Activated CD8-positive, alpha-beta T cell treated with anti-CD3 and anti-CD28 coated beads for 36 hours (primary cell): ENCODE measurements at places on chromosomes 16 and 17. TPM values are rescaled to one million over a fixed set of nuclear protein-coding genes. Genes with fewer than 3 reads are reported as not detected.

The SPAG5 gene
- total RNA-seq, result 140 TPM

The XYLT1 gene
- 7.3 TPM for total RNA-seq

The ACBD4 gene
- total RNA-seq, result 12.4 TPM

The C1QTNF1 gene
- 0.14 TPM for total RNA-seq

The MYH13 gene
- not detected for total RNA-seq

The TNP2 gene
- not detected for total RNA-seq

The KCTD13 gene
- 35.3 TPM for total RNA-seq

The SDK2 gene
- 3.2 TPM for total RNA-seq

The SBK1 gene
- 35.3 TPM for total RNA-seq

The TOX3 gene
- total RNA-seq, result not detected

The HBM gene
- not detected for total RNA-seq

The FN3KRP gene
- 28.3 TPM for total RNA-seq

The RPA1 gene
- total RNA-seq, result 197 TPM

The CBX8 gene
- total RNA-seq, result 7.0 TPM

The CCR7 gene
- 302 TPM for total RNA-seq

The VPS9D1 gene
- 1.6 TPM for total RNA-seq

The RGS9 gene
- total RNA-seq, result 1.9 TPM

The RRAD gene
- total RNA-seq, result 1.1 TPM

The NLRC5 gene
- total RNA-seq, result 135 TPM

The KCNJ2 gene
- not detected for total RNA-seq

The IGSF6 gene
- total RNA-seq, result 0.20 TPM

The CCDC200 gene
- total RNA-seq, result not detected

The CX3CL1 gene
- 0.09 TPM for total RNA-seq
